ENCODE measurements at places on chromosomes 13 and 19. TPM values are rescaled to one million over a fixed set of nuclear protein-coding genes. Genes with fewer than 3 reads are reported as not detected.

Gene C19orf81
- not detected for total RNA-seq

Gene CD33
- not detected for total RNA-seq

Gene RRAS
- total RNA-seq: 51.6 TPM

Gene TMEM255B
- total RNA-seq: 0.65 TPM

Gene ZNF700
- 8.2 TPM for total RNA-seq

Gene NDFIP2
- total RNA-seq: 71.0 TPM

Gene ZNF382
- 11.8 TPM for total RNA-seq

Gene CEACAM20
- total RNA-seq: not detected

Gene ZNF426
- 27.5 TPM for total RNA-seq

Gene PIAS4
- 33.8 TPM for total RNA-seq

Gene NCCRP1
- total RNA-seq: not detected

Gene KLF5
- 35.5 TPM for total RNA-seq

Gene MPHOSPH8
- total RNA-seq: 29.1 TPM

Gene ZNF177
- 1.2 TPM for total RNA-seq

Gene THSD1
- 1.2 TPM for total RNA-seq

Gene PINLYP
- total RNA-seq: 11.0 TPM

Gene RASIP1
- total RNA-seq: 2.7 TPM

Gene USF2
- 71.2 TPM for total RNA-seq

Gene PSG3
- not detected for total RNA-seq

Gene OLFM2
- not detected for total RNA-seq

Gene DHDH
- total RNA-seq: not detected

Gene ADM5
- 1.2 TPM for total RNA-seq

Gene ZNF823
- total RNA-seq: 18.7 TPM

Gene MUC16
- 34.2 TPM for total RNA-seq

Gene SLC15A1
- not detected for total RNA-seq

Gene SIGLEC11
- total RNA-seq: 0.22 TPM

Gene SULT2A1
- total RNA-seq: not detected

Gene POLR2I
- 55.5 TPM for total RNA-seq

Gene CRX
- not detected for total RNA-seq

Gene MEIOSIN
- total RNA-seq: not detected

Gene SLC6A16
- under 0.01 TPM for total RNA-seq
